ENCODE measurements at places on chromosomes 16 and 17.

DNA sequence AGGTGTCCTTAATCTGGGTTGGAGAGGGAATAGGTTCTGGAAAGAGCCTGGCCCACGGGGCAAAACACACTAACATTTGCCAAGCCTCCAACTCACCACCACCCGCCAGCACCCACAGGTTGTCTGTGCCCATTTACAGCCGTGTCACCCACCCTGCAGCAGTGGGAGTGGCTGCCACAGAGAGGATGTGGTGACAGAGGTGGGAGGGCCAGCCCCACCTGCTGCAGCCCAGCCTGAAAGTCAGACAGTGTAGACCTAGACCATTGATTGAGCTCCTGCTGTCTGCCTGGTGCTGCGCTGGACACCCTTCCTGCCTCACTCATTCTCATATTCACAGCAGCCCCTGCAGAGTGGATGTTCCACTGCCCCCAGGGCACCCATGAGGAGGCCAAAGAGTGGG is 44.7 kb downstream of the IL21R start:
- DNase-seq, result no peak

DNA sequence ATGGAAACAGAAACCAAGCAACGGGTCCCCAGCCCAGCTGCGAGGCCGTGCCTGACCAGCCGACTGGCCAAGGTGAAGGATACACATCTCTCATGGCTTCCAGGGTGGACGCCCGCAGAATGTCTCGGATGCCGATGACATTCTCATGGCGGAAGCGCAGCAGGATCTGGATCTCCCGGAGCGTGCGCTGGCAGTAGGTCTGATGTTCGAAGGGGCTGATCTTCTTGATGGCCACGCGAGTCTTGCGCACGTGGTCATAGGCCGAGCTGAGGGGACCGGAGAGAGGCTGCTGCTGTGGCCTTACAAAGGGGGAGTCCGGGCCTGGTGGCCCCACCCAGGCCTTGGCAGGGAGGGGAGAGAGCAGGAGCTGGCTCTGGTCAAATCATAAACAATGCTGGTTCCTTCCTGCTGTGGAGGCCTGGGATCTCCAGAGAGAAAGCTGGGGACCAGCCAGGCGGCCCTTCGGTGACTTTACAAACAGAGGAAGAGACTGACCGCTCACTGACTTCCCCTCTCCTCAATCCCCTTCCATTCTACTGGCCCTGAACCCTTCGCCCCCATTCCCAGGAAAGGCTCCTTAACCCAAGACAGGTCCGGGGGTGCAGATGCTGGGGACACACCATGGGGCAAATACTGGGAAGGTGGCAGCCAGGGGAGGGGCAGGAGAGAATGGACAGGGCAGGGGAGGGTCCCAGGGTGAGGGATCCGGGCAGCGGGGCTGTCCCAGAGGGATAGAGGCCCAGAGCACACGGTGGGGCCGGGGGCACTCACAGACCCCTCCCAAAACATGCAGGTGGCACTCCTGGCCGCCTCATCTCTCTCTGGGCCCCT is 1.1 kb downstream of the MAPK3 start:
- peak; percentile 39 for DNase-seq

DNA sequence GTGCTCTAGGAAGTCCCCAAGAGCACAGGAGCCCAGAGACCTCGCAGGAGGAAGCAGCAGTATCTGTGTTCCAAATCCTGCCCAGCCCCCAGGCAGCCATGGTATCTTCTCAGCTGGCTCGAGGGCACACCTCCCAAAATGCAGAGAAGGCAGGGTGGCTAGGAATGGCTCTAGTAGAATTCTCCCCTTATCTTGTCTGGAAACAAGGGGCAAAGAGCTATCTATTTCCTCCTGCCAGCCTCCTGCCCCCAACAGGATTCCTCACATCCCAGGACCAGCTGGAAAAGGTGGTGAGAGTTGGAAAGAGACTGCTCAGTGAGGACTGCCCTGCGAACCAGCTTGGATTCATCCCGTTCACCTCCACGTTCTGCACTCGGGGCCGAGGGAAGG is 8.6 kb upstream of the TSPOAP1 start:
- no peak for DNase-seq

DNA sequence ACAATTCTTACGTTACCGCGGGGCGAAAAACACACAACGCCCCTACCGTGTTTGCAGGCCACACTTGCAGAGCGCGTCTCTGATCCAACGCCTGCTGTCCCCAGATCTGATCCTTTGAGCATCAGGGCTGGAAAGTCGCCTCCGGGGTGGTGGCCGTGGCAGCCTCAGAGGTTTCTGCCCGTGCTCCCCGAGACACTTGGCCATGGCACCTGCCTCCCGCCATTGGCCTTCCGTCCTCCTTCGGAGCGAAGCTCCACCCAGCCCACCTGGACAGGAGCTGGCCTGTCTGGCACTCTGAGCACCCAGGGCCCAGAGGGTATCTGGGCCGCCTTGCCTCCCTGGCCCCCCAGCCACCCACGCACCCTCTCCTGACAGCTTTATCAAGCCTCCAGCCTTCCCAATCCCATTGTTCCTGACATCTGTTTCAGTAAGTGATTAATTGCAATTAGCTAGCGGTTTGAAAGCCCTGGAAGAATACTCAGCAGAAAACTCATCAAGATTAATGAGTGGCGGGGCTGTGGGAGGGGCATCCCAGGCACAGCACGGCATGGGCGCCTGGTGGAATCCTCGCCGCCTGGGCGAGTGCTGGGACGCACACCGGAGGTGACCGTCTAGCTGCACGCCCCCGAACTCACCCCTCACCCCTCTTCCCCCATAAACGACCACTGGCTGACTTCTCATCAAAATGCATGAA is 181.5 kb upstream of the GSE1 start:
- no peak for DNase-seq

GRCh38 chr17:40910441-40910841 is 25.4 kb upstream of the KRT20 start:
- DNase-seq, result peak; percentile 82

GRCh38 chr17:57940231-57940630 is 15.0 kb downstream of the CUEDC1 start:
- DNase-seq, result no peak

DNA sequence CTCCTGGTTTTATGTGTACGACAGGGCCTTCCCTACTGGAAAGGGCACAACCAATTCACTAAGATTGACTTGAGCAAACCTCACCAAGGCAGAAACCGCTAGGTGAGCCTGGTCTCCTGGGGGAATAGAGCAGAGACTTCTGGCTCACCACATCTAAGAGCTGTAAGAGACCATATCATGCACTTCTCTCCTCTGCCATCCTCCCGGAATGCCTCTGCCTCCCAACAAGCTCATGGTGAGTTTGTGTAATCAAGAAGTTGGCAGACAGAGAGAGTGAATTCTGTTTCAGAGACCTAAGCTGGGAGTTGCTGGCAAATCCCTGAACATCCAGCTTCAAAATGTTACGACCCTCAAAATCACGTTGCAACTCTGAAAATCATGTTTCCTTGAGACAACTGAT is 154.8 kb downstream of the SLC39A11 start:
- no peak for DNase-seq

- peak; percentile 37 for DNase-seq
Observed at GRCh38 chr17:75152922-75153779, 1.2 kb downstream of the JPT1 start.

DNA sequence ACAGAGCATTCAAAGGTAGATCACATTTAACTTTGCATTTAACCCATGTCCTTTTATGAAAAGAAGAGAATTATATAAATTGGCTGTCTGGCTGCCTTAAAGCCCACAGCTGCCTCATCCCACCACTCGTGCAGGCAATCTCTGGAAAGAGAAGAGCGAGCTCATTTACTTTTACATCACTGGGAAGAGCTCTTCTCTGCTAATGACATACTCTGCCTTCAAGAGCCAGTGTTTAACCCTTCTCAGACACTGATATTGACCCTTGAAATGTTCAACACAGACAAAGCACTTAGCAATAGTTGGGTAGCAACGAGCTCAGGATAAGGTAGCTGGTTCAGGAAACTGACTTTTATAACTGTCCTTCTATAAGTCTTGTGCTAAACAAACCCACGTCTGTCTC is 6.8 kb downstream of the KRT38 start:
- no peak for DNase-seq

GRCh38 chr16:22206842-22207714 is 1.0 kb downstream of the EEF2K start:
- peak; percentile 79 for DNase-seq

GRCh38 chr17:38657824-38658740 is 16.7 kb downstream of the EPOP start:
- DNase-seq, result no peak

- DNase-seq, result no peak
Observed at GRCh38 chr16:48546774-48547173, 63.2 kb downstream of the N4BP1 start.

- no peak for DNase-seq
Observed at GRCh38 chr16:3454631-3455147, 11.2 kb downstream of the NAA60 start.

DNA sequence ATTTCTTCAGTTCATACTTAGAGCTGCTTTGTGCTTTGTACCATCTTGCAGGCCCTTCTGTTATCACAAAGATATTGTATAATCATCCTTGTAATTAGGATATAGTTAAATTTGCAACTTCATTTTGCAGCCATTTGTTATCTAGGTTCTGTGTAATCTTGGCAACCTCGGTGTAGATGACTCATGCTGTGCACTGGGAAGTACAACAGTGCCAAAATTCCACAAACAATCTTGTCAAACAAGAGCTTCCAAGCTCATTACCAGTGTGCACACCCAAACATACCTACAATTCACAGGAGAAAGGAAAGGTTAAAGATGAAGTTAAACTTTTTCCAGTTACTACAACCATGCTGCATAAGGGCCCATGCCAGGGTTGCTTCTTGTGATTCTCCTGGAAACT is 1231.8 kb downstream of the CDH11 start:
- DNase-seq, result peak; percentile 31

DNA sequence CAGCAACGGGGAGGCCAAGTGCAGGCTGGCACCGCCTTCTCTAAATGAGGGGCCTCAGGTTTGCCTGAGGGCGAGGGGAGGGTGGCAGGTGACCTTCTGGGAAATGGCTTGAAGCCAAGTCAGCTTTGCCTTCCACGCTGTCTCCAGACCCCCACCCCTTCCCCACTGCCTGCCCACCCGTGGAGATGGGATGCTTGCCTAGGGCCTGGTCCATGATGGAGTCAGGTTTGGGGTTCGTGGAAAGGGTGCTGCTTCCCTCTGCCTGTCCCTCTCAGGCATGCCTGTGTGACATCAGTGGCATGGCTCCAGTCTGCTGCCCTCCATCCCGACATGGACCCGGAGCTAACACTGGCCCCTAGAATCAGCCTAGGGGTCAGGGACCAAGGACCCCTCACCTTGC is 18.5 kb downstream of the NGFR start:
- no peak for DNase-seq

DNA sequence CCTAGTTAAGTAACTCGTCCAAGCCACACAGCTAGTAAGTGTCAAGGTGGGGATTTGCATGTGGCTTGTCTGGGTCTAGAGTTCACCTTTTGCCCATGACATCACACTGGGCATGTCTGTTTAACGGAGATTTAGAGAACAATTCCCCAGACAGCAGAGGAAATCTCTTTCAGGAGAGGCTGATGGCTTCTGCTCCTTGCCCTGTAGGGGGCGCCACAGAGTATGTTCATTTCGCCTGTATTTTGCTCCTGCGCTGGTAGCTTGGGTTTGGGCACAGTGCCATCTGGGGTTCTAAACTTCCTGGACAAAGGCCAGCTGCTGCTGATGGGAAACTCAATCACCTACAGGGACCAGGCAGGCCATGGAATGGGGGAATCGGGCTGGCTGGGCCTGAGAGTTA is 20.4 kb downstream of the OTOA start:
- peak; percentile 4 for DNase-seq

- DNase-seq, result no peak
Observed at GRCh38 chr17:37662353-37662752, 19.1 kb upstream of the DDX52 start.

GRCh38 chr17:77061669-77062068 is 79.1 kb upstream of the SEC14L1 start:
- no peak for DNase-seq

- DNase-seq, result no peak
Observed at GRCh38 chr16:22946433-22946832, 132.5 kb downstream of the HS3ST2 start.

DNA sequence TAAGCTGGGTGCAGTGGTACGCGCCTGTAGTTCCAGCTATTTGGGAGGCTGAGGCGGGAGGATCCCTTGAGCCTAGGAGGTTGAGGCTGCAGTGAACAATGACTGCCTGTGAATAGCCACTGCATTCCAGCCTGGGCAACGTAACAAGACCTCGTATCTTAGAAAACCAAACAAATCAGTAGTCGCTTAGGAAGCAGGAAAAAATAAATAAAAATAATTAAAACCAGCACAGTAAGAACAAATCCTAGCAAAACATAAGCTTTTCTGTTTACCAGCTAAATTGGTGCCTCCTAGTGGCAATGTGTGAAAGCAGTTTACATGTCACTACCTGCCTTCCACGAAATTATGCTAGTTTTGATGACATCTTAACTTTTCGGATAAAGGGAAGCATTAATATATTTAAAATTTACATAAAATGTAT is 1.3 kb downstream of the ARMC5 start:
- DNase-seq, result peak; percentile 78

GRCh38 chr17:7852262-7852670 is 2.6 kb upstream of the TMEM88 start:
- no peak for DNase-seq

- DNase-seq, result peak; percentile 71
Observed at GRCh38 chr16:30535777-30536190, 1.1 kb upstream of the ZNF747 start.

- DNase-seq, result no peak
Observed at GRCh38 chr16:69417520-69418199, 6.8 kb upstream of the CYB5B start.

DNA sequence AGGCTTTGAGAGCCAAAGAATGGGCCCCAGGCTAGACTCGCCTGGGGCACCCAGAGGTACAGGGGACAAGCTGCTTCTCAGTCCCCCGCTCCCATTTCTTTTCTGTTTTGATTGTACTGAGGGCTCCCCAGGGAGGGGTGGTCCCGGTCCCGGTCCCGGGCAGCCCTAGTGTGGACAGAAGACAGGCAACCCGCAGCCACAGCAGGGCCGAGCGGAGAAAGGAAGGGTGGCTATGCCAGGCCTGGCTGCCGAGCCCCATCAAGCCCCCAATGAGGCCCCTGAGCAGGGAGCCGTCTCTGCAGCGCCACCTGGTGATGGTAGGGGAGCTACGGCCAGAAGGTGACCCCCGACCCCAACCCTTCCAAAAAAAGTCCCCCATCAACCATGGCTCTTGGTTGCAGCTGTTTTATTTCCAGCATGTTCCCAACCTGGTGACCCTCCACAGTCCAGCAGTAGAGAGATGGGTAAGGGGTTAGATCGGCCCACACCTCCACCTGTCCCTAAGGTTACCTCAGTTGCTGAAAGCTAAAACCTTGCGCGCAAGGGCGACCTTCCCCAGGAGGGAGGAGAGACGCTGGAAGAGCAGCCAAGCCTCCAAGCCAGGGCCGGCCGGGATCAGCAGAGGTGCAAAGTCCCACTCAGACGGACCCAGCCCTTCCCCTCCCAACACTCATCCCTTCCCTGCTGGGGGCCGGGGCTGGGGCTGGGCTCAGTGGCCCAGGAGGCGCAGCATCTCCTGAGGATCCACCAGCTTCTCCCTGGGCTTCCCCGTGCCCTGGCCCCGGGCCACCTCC is 2.6 kb upstream of the GRIN2C start:
- DNase-seq, result no peak

Measured in fibroblast of mammary gland (primary cell).